ENCODE measurements at places on chromosomes 13 and 19.

DNA sequence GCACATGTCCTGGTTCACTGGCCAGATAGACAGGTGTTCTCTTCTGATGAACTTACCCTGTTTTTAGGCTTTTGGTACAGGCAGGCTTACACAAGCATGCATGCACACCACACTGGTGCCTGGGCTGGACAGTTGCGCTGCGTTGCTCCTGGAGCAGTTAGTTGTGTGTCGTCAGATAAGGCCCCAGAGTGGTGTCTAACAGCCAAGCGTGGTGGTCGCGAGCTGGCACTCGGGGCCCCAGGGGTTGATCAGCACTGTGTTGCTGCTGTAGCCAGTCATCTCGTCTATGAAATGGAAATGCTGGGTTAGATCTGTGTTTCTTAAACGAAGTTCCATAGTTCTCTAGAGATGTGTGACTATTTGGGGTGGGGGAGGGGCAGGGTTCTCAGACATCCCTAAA, 24.6 kb upstream of the TEX29 start:
- no peak for DNase-seq

DNA sequence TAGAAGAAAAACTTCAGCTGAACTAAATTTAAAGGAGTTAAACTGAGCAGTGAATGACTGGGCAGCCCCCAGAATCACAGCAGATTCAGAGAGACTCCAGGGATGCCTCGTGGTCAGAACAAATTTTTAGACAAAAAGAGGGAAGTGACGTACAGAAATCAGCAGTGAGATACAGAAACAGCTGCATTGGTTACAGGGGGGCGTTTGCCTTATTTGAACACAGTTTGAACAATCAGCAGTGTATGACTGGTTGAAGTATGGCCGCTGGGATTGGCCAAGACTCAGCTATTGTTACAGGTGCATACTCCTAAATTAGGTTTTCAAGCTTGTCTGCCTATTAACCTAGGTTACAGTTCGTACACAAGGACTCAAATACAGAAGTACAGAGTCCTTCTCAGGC, 2.2 kb upstream of the SPRYD7 start:
- DNase-seq: no peak

- DNase-seq: no peak
Observed at GRCh38 chr19:35904311-35905068, 2.2 kb downstream of the HCST start.

DNA sequence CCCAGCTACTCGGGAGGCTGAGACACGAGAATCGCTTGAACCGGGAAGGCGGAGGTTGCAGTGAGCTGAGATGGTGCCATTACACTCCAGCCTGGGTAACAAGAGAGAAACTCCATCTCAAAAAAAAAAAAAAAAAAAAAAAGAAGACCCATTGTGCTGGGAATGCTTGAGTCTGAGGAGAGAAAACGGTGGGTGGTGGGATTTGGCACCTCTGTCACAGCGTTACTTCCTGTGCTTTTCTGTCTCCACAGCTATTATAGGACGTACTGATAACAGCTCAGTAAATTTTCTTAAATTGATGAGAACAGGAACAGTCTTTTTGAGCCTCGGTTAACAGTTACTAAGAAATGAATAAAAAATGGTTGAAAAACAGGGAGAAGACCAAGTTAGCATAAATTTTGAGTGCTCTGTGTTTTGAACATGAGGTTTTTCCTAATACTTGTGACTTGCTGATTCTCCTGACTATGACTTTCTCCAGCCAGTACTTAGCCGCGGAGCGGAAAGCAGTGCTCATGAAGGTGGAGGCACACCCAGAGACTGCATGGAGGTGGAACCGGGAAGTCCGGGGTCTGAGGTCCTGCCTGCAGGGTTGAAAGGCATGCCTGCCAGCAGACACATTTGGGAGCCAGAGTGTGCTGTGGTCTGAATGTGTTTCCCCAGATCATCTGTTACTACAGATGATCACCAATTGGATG, 55.3 kb upstream of the TEX29 start:
- DNase-seq: no peak

DNA sequence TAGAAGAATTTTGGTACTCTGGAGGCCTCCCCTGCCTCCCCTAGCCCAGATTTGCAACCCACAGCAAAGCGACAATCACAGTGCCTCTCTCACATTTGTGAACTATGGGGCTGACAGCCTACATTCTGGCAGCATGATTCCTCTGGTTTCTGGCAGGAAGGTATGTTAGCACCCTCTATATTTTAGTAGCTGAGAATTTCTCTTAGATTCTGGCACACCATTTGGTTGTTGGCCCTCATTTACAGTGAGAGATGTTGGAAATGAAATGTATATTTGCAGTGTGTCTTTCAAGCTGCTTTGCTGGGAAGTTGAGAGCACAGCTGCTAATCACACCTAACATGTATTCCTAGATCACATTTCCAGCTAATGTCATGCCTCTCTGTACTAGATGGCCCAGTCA, 735.0 kb downstream of the FGF9 start:
- DNase-seq: no peak

- DNase-seq: no peak
Observed at GRCh38 chr13:109919715-109920375, 133.5 kb upstream of the IRS2 start.

DNA sequence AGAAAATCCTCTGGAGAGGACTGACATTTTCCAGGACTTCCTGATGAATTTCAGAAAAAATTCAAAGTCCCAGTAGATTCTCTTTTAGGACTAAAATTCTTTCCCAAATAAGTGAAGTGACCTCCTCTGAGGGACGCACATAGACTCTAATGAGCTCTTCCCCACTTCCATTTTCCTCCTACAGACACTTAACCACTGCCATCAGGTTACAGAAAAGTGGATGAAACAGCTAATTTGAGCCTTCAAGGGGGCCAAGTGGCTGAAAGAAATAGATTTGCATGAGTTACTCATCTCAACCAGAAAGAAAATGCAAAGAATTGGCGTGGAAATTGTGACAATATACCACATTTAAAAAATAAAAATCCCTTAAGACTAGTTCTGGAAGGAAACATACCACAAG, 185.3 kb upstream of the EDNRB start:
- no peak for DNase-seq
